ENCODE measurements at places on chromosomes 2 and 18. TPM values are rescaled to one million over a fixed set of nuclear protein-coding genes. Genes with fewer than 3 reads are reported as not detected.
A peak's percentile ranks its signal among the peaks of the same experiment; 100 is the strongest.

Gene COLEC12
- 0.53 TPM for polyA plus RNA-seq

DNA sequence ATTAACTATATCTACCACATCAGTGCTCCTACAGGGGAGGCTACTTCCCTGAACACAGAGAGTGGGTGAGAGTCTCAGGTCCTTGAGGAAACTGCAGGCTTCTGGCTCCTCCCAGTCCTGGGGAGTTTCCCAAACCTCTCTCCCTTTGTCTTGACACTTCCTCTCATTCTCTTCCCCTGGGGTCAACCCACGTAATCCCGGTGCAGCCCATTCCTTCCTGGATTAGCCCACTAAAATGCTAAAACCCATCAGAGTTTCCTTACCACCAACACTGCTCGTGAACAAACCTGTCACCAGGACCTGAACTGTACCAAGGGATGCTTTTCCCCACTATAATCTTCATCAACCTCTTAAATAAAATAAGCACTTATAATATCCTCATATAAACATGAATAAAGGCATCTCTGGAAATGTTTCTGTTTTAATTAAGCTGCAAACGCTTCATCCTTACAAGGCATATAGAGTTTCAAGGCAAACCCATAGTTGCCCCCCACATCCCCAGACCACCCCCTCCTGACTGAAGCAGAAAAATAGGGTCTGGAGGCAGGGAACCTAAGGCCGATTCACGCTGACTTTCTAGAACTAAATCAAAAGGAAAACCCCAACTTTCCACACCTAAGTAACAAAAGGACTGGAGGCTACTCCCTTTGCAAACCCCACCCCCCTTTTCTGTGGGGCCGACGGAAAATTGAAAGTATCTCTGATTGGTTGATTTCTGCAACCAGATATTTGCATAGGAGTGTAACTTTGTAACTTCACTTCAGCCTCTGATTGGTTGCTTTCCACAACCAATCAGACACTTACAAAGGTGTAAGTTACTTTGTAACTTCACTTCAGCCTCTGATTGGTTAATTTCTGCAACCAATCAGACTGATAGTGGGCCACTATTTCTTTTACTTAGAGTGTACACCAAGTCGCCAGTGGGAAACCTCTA lies 19.0 kb downstream of the TMSB10 start:
- no peaks in the 10 kb centered on the region for H3K27me3 ChIP-seq
- peak overlapping the region; percentile 78 for H3K27ac ChIP-seq
- DNase-seq, result peak; percentile 64
- H3K4me3 ChIP-seq, result no peak overlapping the region

- no peaks in the 10 kb centered on the region for H3K36me3 ChIP-seq
- no peaks in the 10 kb centered on the region for H3K27me3 ChIP-seq
- no peak overlapping the region for H3K4me3 ChIP-seq
- H3K27ac ChIP-seq, result no peak overlapping the region
These were observed 44.4 kb downstream of the ST8SIA5 start for GRCh38 chr18:46712406-46712805.

- H3K27ac ChIP-seq, result no peak overlapping the region
- no peaks in the 10 kb centered on the region for H3K36me3 ChIP-seq
- no peak for DNase-seq
- H3K4me3 ChIP-seq, result no peak overlapping the region
- no peaks in the 10 kb centered on the region for H3K4me1 ChIP-seq
These were observed 1252.2 kb upstream of the TMEFF2 start for GRCh38 chr2:193446967-193447366.

Data from spleen (tissue), 13 donors.